Inflammatory macrophage (primary cell): ENCODE measurements at places on chromosomes 16 and 17.

DNA sequence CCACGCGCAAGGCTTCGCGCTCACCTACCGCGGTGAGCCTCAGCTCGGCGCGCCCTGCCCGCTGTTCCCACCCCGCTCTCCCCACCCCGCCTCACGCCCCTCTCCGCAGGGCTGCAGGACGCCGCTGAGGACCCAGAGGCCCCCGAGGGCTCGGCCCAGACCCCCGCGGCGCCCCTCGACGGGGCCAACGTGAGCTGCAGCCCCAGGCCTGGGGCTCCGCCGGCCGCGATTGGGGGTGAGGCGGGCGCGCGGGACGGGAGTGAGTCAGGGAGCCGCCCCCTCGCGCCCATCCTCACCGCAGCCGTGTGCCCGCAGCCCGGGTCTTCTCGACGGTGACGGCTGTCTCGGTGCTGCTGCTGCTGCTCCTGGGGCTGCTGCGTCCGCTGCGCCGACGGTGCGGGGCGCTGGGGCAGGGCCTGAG lies 1.9 kb upstream of the PAQR4 start:
- DNase-seq: no peak

DNA sequence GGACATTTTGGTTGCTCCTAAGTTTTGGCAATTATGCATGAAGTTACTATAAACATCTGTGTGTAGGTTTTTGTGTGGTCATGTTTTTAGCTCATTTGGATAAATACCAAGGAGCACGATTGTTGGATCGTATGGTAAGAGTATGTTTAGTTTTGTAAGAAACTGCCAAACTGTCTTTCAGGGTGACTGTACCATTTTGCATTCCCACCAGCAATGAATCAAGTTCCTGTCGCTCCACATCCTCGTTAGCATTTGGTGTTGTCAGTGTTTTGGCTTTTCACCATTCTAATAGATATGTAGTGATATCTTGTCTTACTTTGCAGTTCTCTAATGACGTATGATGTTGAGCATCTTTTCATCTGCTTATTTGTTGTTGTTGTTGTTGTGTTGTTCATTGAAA lies 20.2 kb downstream of the TENT4B start:
- no peak for DNase-seq

- no peak for DNase-seq
Measured at GRCh38 chr17:19757536-19758180, 9.6 kb upstream of the ALDH3A1 start.

- no peak for DNase-seq
Measured at GRCh38 chr16:26087091-26087490, 395.3 kb downstream of the HS3ST4 start.

DNA sequence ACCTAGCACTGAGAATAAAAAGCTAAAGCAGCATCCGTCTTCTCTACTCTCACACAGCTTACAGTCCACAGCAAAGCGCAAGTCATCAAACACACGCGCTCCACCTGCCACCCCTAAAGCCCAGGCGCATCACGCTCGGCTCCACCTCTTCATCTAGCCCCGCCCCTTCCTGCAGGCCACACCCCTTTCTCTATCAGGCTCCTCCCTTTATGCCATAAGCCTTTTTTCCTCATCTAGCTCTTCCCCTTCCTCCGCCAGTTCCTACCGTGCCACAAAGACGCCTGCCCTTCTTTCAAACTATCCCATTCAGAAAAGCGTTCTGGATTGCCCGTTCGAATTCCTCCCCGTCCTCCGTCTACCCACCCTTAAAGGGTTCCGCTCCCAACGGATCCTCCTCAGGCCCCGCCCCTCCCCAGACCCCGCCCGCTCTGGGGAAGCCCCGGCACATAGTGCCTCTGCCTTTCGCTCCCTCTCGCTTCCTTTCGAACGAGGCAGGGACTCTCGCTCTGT lies 417 bp downstream of the C16orf46 start:
- peak; percentile 82 for DNase-seq

DNA sequence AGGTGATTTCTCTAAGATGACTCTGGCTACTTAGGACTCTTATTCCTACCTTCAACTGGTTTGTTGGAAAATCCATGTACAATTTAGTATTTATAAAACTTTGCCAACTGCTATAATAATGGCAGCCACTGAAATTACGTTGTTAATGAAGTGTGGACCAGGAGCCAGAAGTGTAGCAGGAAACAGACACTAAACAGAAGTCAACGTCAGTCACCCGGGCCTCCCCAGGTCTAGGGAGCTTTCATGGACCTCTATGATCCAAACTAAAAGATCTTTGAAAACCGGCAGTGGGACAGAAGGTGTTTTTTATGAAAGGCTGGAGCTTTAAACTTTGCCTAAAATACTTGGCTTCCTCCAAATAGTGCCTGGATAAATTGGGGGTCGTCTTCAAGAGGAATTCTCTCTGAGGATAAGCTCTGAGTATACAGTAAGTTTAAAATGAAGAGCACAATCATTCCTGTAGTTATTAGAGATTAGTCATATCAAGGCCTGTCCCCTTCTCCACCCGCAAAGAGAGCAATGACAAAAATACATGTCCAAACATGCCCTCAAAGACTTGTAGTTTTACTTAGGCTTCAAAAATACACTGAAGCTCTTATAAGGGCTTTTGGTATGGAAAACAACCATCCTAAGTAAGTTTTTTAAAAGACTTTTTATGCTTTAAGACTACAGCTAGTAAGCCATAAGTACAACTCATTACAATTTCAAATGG lies 34.6 kb downstream of the DCUN1D3 start:
- no peak for DNase-seq

GRCh38 chr16:1535391-1536291 lies 2.2 kb downstream of the TMEM204 start:
- no peak for DNase-seq

DNA sequence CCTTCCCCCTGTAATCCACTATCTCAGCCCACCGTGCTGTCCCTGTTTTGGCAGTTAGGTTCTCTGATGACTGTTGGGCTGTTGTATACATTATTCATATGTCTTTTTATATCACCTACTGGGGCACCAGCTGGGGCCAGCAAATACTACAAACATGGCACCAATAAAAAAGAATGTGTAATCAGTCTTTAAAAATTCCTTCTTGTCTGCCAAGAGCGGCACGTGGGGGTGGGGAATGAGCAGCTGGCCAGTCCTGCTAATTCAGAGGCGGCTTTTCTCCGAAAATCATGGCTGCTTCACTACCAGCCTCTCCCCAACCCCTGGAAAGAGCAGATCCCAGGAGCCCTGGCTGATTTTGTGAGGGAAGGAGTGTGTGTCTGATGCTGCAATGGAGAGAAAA lies 77.7 kb upstream of the EEF2KMT start:
- no peak for DNase-seq

- DNase-seq: no peak
Measured at GRCh38 chr17:40361925-40362695, 2.4 kb downstream of the GJD3 start.

- no peak for DNase-seq
Measured at GRCh38 chr17:14123619-14124278, 54.4 kb downstream of the COX10 start.

DNA sequence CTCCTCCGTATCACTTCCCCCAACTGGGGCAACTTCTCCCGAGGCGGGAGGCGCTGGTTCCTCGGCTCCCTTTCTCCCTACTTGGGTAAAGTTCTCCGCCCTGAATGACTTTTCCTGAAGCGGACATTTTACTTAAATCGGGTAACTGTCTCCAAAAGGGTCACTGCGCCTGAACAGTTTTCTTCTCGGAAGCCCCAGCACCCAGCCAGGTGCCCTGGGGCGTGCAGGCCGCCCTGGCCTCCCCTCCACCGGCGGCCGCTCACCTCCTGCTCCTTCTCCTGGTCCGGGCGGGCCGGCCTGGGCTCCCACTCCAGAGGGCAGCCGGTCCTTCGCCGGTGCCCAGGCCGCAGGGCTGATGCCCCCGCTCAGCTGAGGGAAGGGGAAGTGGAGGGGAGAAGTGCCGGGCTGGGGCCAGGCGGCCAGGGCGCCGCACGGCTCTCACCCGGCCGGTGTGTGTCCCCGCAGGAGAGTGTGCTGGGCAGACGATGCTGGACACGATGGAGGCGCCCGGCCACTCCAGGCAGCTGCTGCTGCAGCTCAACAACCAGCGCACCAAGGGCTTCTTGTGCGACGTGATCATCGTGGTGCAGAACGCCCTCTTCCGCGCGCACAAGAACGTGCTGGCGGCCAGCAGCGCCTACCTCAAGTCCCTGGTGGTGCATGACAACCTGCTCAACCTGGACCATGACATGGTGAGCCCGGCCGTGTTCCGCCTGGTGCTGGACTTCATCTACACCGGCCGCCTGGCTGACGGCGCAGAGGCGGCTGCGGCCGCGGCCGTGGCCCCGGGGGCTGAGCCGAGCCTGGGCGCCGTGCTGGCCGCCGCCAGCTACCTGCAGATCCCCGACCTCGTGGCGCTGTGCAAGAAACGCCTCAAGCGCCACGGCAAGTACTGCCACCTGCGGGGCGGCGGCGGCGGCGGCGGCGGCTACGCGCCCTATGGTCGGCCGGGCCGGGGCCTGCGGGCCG lies 1.6 kb downstream of the HIC1 start:
- DNase-seq: peak; percentile 49

DNA sequence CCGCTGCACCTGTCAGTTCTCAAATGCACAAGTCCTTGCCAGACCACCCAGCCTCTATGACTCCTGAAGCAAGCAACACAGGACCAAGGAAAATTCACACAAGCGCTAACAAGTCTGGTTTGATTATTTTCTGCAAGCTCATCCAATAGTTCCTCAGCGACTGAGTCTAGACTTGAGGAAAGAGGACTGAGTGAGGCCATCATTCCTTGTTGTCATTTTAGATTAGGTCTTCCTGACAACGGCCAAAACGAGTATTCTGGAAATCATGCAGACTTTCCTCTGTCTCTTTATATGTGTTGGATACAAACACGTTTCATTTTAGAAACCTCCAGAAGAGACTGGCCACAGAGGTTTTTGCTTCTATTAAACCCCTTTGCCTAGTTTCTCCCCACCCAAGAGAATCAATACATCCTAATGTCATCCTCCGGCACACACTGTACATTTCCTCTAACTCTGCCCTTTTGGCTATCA lies 561 bp downstream of the CCDC47 start:
- peak; percentile 24 for DNase-seq
